Caki2 (cell line): ENCODE measurements at places on chromosomes 2 and 18. TPM values are rescaled to one million over a fixed set of nuclear protein-coding genes. Genes with fewer than 3 reads are reported as not detected.

PRSS56 gene
- total RNA-seq = not detected in 2 replicates

VAMP8 gene
- 2.0 and 3.4 TPM in 2 replicates for total RNA-seq

ORMDL1 gene
- 33.8 and 39.8 TPM in 2 replicates for total RNA-seq

- no peak for DNase-seq
These were observed 28.9 kb upstream of the FOSL2 start for GRCh38 chr2:28363686-28364280.

- DNase-seq = no peak
These were observed 3.6 kb upstream of the RAB31 start for GRCh38 chr18:9704233-9705118.

GRCh38 chr2:45259138-45259537 is 249.9 kb upstream of the SIX2 start:
- DNase-seq = no peak

GRCh38 chr2:79994161-79994560 is 310.4 kb downstream of the LRRTM1 start:
- DNase-seq = peak; percentile 27

DNA sequence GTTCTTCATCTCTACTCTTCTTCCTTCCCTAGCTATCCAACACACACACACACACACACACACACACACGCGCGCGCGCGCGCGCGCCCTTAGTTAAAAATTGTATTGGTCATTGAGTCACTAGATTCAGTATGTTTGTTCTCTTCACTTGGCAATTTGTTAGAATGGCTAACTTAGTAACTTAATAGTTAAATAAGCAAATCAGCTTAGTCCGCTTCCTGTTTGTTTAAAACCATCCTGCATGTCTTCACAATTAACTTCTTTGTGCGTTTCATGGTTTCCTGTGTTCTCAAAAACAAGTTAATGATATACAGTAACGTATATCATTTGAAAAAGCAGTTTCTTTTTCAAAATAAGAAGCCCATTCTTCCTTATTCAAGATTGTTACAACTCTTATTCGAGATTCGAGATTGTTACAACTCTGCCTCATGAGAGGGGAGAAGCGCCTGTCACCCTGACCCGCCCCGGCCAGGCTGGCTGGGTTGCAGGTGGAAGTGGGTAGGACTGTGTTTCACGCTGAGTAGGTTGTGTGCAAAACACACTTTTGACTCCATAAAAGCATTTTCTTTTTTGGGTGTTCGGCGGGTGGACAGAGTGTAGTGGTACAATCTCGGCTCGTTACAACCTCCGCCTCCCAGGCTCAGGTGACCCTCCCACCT is 9.5 kb upstream of the CNNM3 start:
- peak; percentile 89 for DNase-seq

- DNase-seq = peak; percentile 29
These were observed 1.4 kb downstream of the NPAS2 start for GRCh38 chr2:100821255-100821910.

DNA sequence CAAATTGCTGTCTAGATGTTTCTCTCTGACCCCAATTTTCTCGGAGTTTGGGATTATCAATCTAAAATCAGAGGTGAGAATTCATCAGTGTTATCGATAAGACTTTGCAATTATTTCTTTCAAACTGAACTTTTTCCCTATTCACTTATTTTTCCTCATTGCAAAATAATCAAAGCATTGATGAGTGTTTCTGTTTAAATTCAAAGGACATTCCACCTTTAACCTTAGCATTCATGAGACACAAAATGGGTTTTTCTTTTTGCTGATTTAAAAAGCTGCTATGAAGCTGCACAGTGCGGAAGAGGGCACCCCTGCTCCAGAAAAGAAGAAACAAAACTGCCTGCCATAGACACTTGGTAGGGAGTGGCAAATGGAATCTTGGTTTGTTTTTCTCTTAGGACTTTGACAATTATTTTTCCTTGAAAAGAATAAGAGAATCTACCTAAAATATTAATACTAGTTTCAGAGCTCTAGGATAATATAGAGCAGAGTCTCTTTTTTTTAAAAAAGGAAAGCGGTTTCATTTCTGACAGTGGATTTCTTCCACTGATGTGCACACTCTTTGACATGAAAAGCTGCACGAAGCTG is 203.4 kb downstream of the TGIF1 start:
- DNase-seq = peak; percentile 59

- no peak for DNase-seq
These were observed 110.1 kb downstream of the MYO1B start for GRCh38 chr2:191355170-191355758.

DNA sequence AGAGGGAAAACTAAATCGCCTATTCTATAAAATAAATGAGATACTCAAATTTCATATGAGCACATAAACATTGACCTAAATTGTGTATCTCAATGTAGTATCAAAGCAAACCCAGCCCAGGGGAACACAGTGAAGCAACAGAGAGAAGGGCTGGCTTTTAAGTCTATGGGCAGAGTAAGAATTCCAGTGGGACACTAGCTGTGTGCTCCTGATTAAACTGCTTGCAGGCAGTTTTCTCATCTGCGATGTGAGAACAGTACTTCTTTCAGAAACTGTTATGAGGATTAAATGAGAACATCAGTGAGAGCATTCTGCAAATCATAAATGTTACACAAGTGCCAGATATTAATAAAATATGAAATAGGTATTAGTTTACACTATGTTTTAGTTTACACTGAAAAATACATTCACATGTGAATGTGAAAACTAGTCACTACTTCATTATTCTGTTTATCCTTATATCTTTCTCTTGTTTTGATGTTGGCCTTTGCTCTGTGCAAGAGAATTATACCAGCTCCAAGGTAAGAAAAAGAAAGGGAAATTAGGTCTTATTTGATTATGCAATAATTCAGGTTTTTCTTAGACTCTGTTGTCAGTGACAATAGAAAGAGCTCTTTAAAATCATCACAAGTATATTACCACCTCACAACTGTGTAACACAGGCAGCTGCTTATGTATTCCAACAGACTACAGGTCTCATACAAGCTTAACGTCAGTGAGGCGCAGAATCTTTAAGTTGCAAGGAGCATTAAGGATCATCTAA is 47.5 kb downstream of the GAREM1 start:
- DNase-seq = no peak

DNA sequence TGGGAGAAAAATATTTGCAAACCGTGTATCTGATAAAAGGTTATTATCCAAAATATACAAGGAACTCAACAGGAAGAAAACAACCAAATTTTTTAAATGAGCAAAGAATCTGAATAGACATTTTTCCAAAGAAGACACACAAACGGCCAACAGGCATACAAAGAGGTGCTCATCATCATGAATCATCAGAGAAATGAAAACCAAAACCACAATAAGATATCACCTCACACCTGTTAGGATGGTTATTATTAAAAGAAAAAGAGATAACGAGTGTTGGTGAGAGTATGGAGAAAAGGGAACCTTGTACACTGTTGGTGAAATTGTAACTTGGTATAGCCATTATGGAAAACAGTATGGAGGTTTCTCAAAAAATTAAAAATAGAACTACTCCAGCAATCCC is 463.3 kb downstream of the IRS1 start:
- no peak for DNase-seq

- DNase-seq = no peak
These were observed 212.0 kb downstream of the TNS1 start for GRCh38 chr2:217790681-217791392.
